ENCODE measurements at places on chromosomes 5 and 9.

DNA sequence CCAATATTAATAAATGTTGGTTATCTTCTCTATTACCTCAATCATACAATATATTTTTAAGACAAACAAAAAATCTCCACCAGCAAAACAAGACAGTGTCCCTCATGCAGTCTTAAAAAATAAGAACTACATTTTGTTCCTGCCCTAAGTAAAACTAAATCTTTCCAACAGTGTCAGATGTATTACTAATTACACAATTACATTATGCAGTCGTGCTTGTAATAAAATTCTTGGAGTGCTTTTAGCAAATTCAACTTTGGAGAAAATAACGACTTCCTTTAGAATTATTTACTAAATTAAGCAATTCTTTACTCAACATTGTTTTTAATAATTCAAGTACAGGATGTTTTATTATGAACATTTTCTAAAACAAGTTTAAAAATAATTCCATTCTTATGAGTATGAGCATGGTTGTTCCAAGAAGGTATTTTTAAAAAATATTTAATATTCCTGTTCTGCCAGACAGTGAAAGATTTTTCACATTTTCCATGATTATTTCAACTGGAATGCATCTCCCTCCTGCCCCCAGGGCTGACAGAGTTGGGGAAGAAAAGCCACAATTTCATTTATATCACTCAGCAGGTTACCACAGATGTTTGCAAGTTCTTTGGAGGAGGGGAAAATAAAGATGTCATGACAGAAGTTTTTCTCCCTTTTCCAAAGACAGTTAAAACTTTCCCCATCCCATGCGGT is 137.9 kb downstream of the FAM114A2 start:
- DNase-seq, result no peak

GRCh38 chr5:93325946-93326345 is 255.1 kb downstream of the NR2F1-AS1 start:
- DNase-seq, result no peak

DNA sequence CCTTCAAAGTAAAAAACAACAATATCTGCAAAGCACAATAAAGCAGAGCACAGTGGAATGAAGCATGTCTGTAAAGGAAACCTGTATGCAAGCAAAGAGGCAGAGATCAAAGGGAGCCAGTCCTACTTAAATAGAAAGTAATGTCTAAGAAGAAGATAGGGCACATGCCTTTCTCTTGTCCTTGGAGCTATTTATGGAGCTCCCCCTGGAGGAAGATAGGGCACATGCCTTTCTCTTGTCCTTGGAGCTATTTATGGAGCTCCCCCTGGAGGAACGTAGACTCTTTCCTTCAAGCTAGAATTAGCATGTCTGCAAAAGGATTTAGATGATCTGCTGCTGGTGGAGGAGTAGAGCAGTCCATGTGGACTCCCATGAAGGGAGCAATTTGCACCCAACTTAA is 168.1 kb upstream of the RASEF start:
- no peak for DNase-seq

GRCh38 chr9:77161966-77162365 is 15.4 kb upstream of the VPS13A start:
- no peak for DNase-seq

Measured in Right ventricle myocardium superior (tissue), 1 donor.